Activated naive CD8-positive, alpha-beta T cell treated with anti-CD3 and anti-CD28 coated beads, Interleukin-2, amount 10 ng/mL, durations not matched to agents 7 days and 5 days (primary cell): ENCODE measurements at places on chromosomes 3 and 15. TPM values are rescaled to one million over a fixed set of nuclear protein-coding genes. Genes with fewer than 3 reads are reported as not detected.

The B3GNT5 gene
- 0.79 TPM for total RNA-seq

The PIGZ gene
- total RNA-seq: 1.4 TPM

The NEK10 gene
- 0.67 TPM for total RNA-seq

The CNBP gene
- 312 TPM for total RNA-seq

The IL17RE gene
- 1.1 TPM for total RNA-seq

The GXYLT2 gene
- not detected for total RNA-seq

The HYAL3 gene
- 7.0 TPM for total RNA-seq

The ECE2 gene
- total RNA-seq: not detected

The NR2E3 gene
- not detected for total RNA-seq

The STRIT1 gene
- total RNA-seq: not detected

The H1-8 gene
- total RNA-seq: not detected
